ACHN (cell line): ENCODE measurements at places on chromosomes 5 and 9.

DNA sequence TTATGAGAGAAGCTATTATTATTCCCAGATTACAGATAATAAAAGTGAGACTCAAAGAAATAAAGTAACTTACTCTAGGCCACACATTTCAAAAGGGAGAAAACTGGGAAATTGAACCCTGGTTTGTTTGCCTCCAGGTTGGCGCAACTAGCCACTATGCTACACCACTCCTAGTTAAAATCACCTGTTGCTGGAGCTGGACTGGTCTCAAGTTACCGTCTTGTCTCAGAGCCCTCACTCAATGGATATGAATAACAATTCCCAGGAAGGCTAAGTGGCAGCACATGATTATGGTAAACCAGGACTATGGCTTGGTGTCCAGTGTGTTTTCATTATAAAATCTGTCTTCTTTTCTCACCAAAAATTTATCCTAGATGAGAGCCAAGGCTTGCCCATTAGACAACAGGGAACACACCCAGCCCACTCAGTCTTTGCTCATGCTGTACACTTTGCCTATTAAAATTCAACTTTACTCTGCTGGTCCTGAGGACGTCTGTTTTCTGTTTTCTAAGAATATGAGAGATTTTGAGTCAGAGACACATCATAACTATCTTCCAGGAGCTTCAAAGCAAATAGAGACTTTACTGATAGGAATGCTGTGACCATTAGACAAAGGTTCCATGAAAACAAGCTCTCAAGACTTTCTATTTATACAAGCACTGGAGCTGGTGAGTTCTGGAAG lies 58.1 kb downstream of the ADRB2 start:
- DNase-seq, result no peak

- peak; percentile 81 for DNase-seq
Measured at GRCh38 chr9:69376651-69377050, 51.6 kb downstream of the ENTREP1 start.

- no peak for DNase-seq
Measured at GRCh38 chr9:10835791-10836463, 223.1 kb upstream of the PTPRD start.

DNA sequence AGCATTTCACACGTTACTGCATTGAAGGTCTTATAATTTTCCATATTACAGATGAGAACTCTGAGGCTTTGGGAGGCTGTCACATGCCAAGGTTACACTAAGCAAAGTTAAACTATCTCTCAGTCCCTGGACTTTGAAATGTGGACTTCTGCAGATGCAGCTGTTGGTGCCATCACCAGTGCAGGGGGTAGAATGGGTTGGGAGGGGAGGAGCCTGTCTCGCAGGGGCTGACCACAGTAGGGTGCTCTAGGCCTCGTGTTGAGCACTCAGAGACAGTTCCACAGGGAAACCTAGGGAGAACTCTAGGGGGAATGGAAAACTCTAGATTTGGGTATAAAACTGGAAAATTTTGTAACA lies 220.9 kb downstream of the MAPKAP1 start:
- DNase-seq, result no peak

- DNase-seq, result peak; percentile 46
Measured at GRCh38 chr9:131432597-131433301, 38.9 kb downstream of the PRRC2B start.

GRCh38 chr5:88108490-88109279 lies 160.0 kb downstream of the TMEM161B start:
- DNase-seq, result no peak

- DNase-seq, result peak; percentile 69
Measured at GRCh38 chr5:137743031-137743640, 7.2 kb upstream of the KLHL3 start.

- no peak for DNase-seq
Measured at GRCh38 chr5:63554191-63554590, 408.1 kb downstream of the HTR1A start.

- DNase-seq, result no peak
Measured at GRCh38 chr9:131010482-131011273, 1.7 kb downstream of the LAMC3 start.

GRCh38 chr5:151627650-151628049 lies 36.5 kb upstream of the FAT2 start:
- no peak for DNase-seq
